ENCODE measurements at places on chromosomes 6 and 20.

DNA sequence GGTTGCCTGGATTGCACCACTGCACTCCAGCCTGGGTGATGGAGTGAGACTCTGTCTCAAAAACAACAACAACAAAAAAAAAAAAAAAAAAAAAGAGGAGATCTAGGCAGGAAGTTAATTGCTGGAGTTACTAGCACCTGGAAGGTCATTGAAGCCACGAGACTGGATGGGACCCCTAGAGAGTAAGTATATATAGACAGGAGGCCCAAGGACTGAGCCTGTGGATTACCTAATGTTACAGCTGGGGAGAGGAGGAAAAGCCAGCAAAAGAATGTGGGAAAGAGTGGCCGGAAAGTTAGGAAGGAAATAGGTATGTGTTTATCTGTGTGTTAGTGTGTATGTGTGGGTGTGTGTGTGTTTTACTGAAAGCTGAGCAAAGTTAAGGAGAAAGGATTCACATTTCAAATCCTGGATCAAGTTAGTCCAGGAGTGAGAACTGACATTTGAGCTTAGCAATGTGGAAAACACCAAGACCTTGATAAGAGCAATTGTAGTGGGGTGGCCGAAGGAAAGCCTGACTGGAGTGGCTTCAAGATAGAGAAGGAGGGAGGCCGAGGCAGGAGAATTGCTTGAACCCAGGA, 38.4 kb downstream of the ANKRD6 start:
- DNase-seq: no peak

- no peak for DNase-seq
These were observed 3.9 kb upstream of the DSE start for GRCh38 chr6:116366740-116367275.

GRCh38 chr6:44061375-44062104, 65.7 kb downstream of the MRPL14 start:
- no peak for DNase-seq

- no peak for DNase-seq
These were observed 5.7 kb downstream of the BCL2L1 start for GRCh38 chr20:31716818-31717477.

DNA sequence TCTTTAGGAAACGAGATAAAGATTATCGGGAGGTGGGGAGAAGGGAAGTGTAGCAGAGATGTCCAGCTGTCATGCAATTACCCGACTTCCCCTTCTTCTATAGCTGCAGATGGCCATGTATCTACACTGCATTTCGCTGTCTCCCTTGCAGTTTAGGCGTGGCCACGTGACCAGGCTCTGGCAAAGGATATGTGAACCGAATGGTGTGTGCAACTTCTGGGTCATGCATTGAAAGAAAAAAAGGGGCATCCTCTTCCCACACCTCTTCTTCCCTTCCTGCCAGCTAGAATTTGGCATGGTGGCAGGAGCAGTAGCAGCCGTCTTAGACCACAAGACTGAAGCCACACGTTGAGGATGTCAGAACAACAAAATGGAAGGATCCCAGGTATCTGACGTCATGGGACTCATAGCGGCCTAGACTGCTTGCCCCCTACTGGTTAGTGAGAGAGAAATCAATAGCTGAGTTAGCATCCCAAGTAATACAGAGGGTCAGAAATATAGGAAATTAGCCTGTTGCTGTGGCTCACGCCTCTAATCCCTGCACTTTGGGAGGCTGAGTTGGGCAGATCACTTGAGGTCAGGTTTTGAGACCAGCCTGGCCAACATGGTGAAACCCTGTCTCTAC, 32.8 kb downstream of the TCF15 start:
- DNase-seq: no peak

DNA sequence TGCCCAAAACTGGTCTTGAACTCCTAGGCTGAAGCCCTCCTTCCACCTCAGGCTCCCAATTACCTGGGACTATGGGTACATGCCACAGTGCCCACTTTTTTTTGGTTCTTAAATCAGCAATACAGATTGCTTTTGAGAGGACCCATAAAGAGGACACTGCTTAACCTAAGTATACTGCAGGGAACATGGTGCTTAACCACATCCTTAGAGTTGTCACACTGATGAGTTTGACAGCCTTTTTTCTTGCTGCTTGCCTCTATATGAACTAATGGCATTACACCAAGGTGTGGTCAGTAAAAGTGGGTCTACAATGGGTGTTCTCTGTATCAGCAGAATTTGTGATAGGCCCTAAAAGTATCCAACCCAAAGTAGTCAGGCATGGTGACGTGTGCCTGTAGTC, 7.2 kb upstream of the SLC35D3 start:
- DNase-seq: no peak

DNA sequence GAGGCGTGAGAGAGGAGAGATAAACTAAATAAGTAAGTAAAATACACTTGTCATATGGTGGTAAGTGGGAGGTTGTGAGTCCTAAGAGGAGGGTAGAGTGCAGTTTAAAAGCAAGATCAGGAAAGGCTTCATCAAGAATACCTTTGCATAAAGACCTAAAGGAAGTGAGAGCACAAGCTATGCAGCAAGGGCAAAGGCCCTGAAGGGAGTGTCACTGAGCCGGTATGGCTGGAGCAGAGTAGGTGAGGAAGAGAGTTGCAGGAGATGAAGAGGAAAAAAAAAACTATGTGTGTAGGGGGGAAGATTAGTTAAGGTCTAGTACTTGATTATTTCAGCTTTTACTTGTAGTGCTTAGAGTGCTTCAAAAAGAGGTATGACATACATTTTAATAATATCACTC, 11.0 kb downstream of the DNAAF9 start:
- DNase-seq: no peak

DNA sequence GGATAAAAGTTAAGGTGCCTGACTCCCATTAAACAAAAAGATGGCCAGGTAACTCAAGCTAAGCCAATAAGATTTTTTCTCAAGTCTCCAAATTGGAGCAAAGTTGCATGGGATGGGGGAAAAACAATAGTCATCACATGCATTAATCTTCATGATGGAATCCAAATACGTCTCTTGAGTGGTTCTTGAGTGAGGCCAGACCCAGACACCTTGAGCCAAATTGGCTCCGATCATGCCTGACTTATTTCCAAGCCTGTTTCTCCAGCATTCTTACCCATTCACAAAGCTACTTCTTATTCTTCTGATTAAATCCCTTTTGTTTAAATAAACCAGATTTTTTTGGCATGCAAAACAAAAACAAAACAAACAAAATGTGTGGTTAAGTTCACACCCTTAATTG, 420.3 kb upstream of the NRSN1 start:
- no peak for DNase-seq

GRCh38 chr6:142846883-142847287, 98.1 kb downstream of the HIVEP2 start:
- DNase-seq: no peak

GRCh38 chr6:45987856-45988255, 27.8 kb downstream of the CLIC5 start:
- no peak for DNase-seq

DNA sequence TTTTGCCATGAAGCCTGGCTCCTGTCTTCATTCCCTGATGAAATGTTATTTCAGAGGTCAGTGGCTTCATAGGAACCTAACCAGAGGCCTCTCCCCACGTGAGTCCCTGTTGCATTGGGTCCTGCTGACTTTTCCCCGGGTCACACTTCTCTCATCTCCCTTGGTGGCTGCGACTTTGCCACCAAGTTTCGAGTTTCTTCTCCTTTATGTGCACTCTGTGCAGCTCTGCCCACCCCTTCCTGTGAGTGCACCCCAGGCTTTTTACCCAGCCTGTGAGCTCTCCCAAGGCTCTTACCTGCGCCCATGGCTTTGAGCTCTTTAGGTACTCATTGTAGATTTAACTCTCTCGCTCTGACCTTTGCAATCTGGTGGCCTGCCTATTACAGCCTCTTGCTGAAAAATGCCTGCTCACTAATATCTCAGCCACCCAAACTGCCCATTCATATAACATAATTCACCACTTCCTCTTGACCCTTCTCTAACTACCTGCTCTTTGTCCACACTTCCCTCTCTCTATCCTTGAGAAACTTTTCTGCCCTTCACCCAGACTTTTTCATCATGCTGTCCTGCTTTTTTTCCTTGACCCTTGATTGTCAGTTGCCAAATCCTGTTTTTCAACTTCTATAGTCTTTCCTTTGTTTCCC, 105.9 kb downstream of the SASH1 start:
- DNase-seq: no peak
